ENCODE measurements at places on chromosomes 3 and 15.

DNA sequence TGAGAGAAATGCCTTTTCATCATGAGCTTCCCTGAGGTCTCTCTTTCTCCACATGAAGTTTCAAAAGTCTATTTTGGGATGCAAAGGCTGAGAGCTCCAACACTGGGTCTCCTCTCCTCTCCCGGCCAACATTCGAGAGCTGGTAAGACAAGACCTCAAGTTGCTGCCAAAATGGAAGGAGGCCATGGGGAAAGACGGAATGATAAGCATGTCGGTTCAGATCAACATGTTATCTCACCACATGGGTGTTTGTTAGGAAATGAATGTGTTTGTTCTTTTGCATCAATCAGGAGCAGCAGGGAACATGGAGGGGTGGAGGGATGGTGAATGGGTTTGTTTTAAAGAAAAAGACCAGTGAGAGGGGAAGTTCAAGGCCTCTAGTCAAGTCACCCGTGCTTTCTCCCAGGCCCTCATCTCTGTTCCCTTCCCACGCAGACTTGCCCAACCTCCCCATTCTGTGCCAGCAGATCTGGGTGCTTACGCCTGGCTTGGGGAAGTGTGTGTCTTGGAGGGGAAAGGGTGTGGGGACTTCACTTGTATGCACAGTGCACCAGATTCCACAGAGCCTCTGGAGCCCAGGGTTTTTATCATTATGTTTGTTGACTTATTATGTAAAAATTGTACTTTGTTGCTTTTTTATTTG is 23.5 kb upstream of the ATP10A start:
- no peak for DNase-seq

- DNase-seq, result no peak
Observed at GRCh38 chr3:130433306-130433705, 83.7 kb upstream of the COL6A6 start.

GRCh38 chr3:187976365-187976900 is 177.5 kb upstream of the LPP start:
- no peak for DNase-seq

- DNase-seq, result no peak
Observed at GRCh38 chr3:2978977-2979732, 131.0 kb downstream of the IL5RA start.

GRCh38 chr15:78979456-78980320 is 34.8 kb upstream of the CTSH start:
- DNase-seq, result peak; percentile 34

DNA sequence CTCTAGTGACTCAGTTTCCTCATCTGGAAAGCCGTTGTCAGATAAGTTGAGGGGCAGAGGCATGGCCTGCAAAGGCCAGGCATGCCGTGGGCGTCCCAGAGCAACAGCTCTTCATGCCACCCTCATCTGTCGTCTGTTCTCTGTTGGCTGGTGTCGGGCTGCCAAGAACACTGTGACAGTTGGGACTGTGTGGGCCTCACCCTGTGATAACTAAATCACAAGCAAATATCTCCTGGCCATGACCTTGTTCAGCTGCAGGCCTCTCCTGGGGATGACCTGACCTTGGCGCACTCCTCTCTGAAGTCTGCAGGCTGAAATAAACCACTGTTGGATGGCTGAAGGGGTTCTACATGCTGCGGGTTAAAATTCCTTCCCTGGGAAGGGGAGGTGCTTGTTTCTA is 145.9 kb downstream of the SHQ1 start:
- no peak for DNase-seq

DNA sequence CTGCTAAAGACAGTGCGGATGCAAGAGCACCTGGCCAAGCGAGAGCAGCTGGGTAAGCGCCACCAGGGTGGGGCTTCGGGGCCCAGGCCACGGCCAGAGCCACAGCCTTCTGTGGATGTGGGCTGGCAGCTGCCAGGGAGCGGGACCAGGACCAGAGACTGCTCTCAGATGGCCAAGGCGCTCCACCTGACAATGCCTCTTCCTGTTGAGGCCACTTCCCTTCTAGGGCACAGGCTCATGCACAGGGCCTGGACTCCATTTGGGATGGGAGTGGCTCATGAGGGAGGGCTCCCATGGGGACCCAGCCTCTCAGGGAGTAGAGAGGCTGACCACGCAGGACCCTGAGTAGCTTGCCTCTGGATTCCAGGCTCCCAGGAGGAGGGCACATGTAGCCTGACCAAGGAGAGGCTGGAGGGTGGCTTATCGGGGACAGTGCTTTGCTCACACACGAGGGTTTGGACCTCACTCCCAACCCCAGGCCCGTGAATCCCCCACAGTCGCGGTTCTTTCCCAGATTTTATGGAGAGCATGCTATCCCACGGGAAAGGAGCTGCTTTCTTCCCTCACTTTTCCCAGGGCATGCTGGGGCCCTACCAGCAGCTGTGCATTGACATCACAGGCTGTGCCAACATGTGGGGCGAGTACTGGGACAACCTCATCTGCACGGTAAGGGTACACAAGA is 25.1 kb downstream of the ACAA1 start:
- DNase-seq, result no peak

GRCh38 chr15:49830391-49830790 is 209.5 kb downstream of the DTWD1 start:
- DNase-seq, result no peak

DNA sequence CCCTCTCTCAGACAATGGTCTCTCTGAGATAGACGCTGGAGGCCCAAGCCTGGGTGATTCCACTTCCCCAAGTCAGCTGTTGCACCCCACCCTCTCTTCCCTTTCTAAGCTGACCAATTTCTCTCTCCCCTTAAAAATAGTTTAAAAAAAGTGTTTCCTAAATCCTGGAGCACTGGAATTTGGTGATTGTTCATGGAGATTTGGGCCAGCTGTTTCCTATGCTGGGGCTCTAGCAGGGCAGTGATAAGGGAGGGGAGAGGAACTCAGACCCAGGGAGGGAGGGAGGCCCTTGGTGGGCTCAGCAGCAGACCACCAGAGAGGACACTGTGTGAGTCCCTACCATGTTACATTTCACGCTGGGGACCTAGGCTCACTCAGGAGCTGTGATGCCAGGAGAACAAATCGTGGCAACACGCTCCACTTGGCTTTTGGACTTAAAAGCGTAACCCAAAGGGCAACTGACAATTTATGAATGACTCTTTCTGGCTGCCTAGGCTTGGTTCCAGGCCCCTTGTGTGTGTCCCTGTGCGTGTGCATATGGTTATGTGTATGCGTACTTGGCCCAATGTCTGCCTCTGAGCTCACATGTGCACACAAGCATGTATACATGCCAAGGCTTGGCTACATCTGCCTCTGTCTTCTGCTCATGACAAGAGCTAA is 59.8 kb upstream of the INSYN1 start:
- no peak for DNase-seq

DNA sequence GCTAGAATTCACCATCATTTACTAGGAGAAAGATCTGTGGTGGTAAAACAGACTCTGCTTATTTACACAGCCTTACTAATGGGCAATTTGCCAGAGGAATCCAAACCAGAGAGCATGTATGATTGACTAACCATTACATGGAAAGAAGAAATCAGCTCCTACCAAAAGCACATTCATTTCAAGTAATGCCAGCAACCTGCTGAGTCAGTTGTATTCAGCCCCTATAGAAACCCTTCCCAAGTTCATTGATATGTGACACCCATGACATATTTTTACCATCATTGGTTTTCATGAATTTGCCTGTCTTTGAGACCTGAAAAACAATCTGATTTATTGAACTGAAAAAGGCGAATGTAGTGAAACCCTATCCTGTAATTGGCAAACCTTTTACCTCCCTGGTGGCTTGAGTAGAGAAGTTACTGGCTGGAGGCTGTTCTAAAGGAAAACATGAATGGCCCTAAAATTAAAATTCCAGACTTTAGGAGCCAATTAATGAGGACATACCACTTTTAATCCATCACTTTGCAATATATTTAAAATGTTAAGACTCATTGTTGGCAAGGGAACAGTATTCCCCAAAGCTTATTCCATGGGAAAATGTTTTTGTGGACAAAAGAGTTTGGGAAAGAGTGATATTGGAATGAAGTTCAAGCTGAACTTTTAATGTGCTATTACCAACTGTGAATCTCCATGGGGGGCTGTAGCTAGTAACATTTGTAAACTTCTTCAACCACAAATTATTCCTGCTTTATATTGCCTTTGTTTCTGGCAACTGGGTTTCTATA is 542.9 kb downstream of the FHIT start:
- no peak for DNase-seq

DNA sequence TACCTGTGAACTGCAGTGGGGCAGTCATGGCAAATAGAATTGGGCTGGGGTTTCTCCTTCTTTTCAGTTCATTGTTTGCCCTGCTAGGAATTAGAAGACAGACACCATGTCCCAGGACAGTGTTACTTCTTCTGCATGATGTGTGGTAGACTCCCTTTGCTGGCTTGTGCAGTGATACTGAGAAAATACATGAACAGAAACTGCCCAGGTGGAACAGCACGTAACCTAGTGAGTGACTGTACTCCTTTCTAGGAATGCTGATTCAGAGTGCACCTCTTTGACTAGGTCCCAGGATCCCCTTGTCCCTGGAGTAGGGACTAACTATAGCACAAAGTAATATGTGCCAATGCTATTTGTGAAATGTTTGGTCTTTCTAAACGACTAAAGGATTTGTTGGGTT is 10.7 kb upstream of the SLC22A13 start:
- no peak for DNase-seq

DNA sequence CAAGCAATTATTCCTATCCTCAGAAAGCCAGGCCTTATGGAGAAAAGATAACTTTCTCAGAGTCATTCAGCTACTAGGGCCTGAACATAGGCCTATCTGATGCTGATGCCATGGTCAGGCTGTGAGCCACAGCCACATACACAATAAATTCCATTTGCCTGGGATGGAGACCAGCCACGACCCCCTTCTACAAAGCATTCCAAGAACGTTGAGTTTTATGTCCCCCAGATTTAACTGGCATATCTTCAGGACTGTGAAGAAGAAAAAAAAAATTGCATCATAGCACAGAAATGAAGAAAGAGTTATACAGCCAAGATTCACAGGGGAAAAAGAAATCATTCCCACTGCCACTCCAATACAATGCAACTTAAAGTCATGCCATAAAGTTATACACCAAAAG is 100.0 kb downstream of the THBS1 start:
- DNase-seq, result no peak

- DNase-seq, result no peak
Observed at GRCh38 chr3:14471016-14471415, 68.6 kb downstream of the SLC6A6 start.

- DNase-seq, result no peak
Observed at GRCh38 chr3:133835961-133836360, 30.3 kb downstream of the SRPRB start.

- DNase-seq, result no peak
Observed at GRCh38 chr3:139465636-139466035, 10.7 kb downstream of the RBP2 start.

GRCh38 chr3:115708540-115708939 is 85.2 kb downstream of the GAP43 start:
- no peak for DNase-seq

DNA sequence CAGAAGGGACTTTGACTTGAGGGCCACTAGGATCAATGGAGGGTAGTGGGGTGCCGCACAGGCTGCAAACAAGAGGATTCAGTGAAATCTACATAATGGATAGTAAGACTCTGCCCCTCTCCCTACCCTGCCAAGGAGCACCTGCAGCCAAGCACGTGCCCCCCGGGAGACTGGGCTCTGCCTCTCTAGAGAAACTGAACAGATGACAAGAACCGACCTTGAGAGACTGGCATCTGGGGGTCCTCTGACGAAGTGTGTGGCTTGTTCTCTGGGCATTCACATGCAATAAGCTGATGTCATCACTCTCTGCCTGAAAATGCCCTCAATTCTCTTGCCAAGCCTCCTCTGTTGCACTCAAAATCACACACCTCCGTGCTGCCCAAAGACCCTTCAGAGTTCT is 132.3 kb downstream of the FAM43A start:
- DNase-seq, result no peak

- no peak for DNase-seq
Observed at GRCh38 chr15:51969728-51970127, 1.9 kb downstream of the LEO1 start.

- no peak for DNase-seq
Observed at GRCh38 chr3:34859746-34860145, 779.6 kb upstream of the ARPP21 start.

- DNase-seq, result no peak
Observed at GRCh38 chr15:81293728-81294515, 30.0 kb downstream of the STARD5 start.

GRCh38 chr15:28901587-28901980 is 15.8 kb downstream of the APBA2 start:
- no peak for DNase-seq

GRCh38 chr3:99172736-99173657 is 271.5 kb upstream of the DCBLD2 start:
- peak; percentile 29 for DNase-seq

DNA sequence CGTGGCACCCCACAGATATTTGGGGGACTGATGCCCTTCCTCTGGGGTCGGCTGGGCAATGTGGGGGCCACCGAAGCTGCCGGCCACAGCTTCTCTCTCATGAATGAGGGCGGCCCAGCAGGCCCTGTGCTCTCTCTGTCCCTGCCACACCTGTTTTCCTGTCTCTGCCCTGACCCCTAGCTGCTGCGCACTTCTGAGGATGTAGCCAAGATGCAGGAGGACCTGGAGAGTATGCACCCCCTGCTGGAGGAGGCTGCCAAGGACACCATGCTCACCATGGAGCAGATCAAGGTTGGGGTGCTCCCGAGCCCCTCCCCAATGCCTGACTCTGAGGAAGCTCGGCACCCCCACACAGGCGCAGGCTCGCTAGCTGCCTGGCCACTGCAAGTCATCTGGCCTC is 59.7 kb downstream of the SEMA3G start:
- DNase-seq, result no peak
